Activated CD4-positive, alpha-beta memory T cell treated with anti-CD3 and anti-CD28 coated beads for 36 hours (primary cell): ENCODE measurements at places on chromosomes 1 and 21. TPM values are rescaled to one million over a fixed set of nuclear protein-coding genes. Genes with fewer than 3 reads are reported as not detected.

- H3K27ac ChIP-seq, result no peak overlapping the region
- DNase-seq, result no peak
- peaks cover 10% of the 10 kb centered on the region for H3K36me3 ChIP-seq
- H3K4me3 ChIP-seq, result no peak overlapping the region
- peaks cover 29% of the 10 kb centered on the region for H3K4me1 ChIP-seq
Observed at GRCh38 chr1:10046356-10047085, 13.8 kb downstream of the UBE4B start.

- H3K4me3 ChIP-seq, result no peak overlapping the region
- peaks cover 6% of the 10 kb centered on the region for H3K27me3 ChIP-seq
- DNase-seq, result peak; percentile 76
- H3K36me3 ChIP-seq, result peaks cover 3% of the 10 kb centered on the region
Observed at GRCh38 chr21:38831526-38832467, 26.1 kb downstream of the ETS2 start.

GRCh38 chr1:94876362-94876761 lies 50.5 kb downstream of the CNN3 start:
- peaks cover 2% of the 10 kb centered on the region for H3K27me3 ChIP-seq
- no peaks in the 10 kb centered on the region for H3K4me1 ChIP-seq
- H3K4me3 ChIP-seq, result no peak overlapping the region
- H3K27ac ChIP-seq, result no peak overlapping the region
- DNase-seq, result no peak

- H3K36me3 ChIP-seq, result peaks cover 45% of the 10 kb centered on the region
- no peak overlapping the region for H3K27ac ChIP-seq
- no peaks in the 10 kb centered on the region for H3K27me3 ChIP-seq
- no peak for DNase-seq
Observed at GRCh38 chr1:155678027-155678426, 10.5 kb downstream of the YY1AP1 start.

- H3K27ac ChIP-seq, result no peak overlapping the region
- H3K36me3 ChIP-seq, result no peaks in the 10 kb centered on the region
- peaks cover 7% of the 10 kb centered on the region for H3K4me1 ChIP-seq
- peak; percentile 65 for DNase-seq
- H3K4me3 ChIP-seq, result no peak overlapping the region
Observed at GRCh38 chr1:1441002-1441888, 5.8 kb downstream of the VWA1 start.

DNA sequence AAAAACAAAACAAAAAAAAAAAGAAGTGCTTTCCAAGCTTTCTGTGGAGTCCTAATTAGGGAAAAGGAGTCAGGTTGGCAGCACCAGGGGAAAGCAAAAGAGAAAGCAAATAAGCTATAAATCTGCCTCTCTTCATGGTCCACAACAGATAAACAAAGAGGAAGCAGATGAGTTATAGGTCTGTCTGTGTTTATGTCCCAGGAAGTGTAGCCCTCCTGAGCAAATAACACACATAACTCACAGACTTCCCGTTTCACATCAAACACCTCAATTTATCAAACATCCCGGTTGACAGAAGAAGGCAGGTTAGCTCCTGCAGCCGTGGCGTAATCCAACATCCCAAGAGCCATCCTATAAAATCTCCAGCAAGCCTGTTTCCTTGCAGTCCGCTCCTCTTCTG lies 5.6 kb upstream of the SLC2A5 start:
- DNase-seq, result no peak
- H3K4me3 ChIP-seq, result no peak overlapping the region
- H3K4me1 ChIP-seq, result peaks cover 17% of the 10 kb centered on the region
- no peak overlapping the region for H3K27ac ChIP-seq
- H3K36me3 ChIP-seq, result no peaks in the 10 kb centered on the region

- H3K27me3 ChIP-seq, result no peaks in the 10 kb centered on the region
- DNase-seq, result no peak
- H3K27ac ChIP-seq, result no peak overlapping the region
- H3K4me3 ChIP-seq, result no peak overlapping the region
- H3K4me1 ChIP-seq, result peaks cover 16% of the 10 kb centered on the region
Observed at GRCh38 chr21:46486481-46487126, 27.9 kb downstream of the DIP2A start.

DNA sequence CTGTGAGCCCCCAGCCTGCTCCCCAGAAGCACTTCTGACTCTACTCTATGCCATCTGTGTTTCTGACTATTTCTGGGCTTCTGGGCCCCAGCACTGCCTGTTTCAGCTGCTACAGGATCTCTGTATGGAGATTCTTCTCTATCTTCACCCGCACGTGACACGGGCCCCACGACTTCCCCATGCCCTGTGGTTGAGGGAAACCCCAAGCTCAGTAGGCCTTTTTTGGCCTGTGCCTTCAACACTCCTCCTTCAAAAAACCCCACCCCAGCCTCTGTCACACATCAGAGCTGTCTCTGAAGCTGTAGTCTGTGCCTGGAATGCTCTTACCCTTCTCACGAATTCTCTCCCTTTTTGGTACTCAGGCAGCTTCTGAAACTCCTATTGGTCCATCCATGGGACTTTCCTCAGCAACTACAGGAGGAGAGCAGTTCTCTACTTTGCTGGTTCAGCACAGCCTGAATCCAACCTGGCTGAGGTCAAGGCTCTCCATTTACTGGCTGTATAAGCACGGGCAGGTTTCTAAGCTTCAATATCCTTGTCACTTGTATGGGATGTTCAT lies 2.0 kb upstream of the NID1 start:
- H3K27ac ChIP-seq, result peak overlapping the region; percentile 2
- H3K27me3 ChIP-seq, result peaks cover 24% of the 10 kb centered on the region
- peak; percentile 87 for DNase-seq
- H3K4me3 ChIP-seq, result no peak overlapping the region
- no peaks in the 10 kb centered on the region for H3K36me3 ChIP-seq

GRCh38 chr1:241846375-241846774 lies 1.6 kb upstream of the EXO1 start:
- peaks cover 16% of the 10 kb centered on the region for H3K36me3 ChIP-seq
- H3K4me1 ChIP-seq, result peaks cover 22% of the 10 kb centered on the region
- H3K27ac ChIP-seq, result no peak overlapping the region
- no peak for DNase-seq

DNA sequence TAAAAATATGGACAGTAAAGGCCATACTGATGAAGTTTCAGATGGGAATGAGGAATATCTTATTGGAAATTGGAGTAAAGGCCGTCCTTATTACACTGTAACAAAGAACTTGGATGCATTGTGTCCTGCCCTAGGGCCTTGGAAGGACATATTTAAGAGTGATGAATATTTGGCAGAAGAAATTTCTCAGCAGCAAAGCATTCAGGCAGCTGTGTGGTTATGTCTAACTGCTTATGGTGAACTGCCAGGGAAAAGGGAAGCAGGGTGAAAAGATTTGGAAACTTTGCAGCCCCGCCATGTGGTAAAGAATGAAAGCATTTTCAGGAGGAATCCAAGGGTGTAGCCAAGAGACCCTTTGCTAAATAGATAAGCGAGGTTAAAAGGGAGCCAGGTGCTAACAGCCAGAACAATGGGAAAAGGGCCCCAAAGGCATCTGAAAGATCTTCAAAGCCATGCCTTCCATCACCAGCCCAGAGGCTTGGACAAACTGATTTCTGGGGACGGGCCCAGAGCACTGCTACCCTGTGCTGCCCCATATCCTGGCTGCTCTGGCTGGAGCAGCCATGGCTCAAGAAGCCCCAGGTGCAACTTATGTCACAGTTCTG lies 200.0 kb downstream of the PTPRU start:
- H3K27me3 ChIP-seq, result peaks cover 15% of the 10 kb centered on the region
- DNase-seq, result no peak
- H3K27ac ChIP-seq, result no peak overlapping the region
- no peak overlapping the region for H3K4me3 ChIP-seq
- H3K36me3 ChIP-seq, result no peaks in the 10 kb centered on the region
- H3K4me1 ChIP-seq, result no peaks in the 10 kb centered on the region

DNA sequence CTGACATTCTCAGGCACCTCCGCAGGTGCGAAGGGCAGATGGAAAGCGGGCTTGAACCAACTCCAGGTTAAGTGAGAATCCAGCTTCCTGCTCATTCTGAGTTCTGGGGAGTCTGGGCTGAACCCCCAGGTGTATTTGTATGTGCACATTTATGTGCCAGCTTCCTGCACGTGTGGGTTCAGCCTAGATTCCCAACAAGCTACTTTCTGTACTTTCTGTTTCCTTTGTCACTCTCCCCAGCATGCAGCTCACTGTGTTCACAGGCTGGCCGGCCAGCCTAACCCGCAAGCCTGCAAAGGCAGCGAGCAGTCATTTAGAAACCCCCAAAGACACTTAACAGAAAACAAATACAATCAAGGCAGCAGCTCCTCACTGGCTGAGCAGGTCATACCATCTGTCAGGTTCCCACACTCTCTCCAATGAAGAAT lies 1.3 kb upstream of the IL19 start:
- peaks cover 78% of the 10 kb centered on the region for H3K4me1 ChIP-seq
- peak; percentile 87 for DNase-seq
- no peaks in the 10 kb centered on the region for H3K36me3 ChIP-seq
- H3K27me3 ChIP-seq, result peaks cover 6% of the 10 kb centered on the region
- H3K27ac ChIP-seq, result peak overlapping the region; percentile 71

DNA sequence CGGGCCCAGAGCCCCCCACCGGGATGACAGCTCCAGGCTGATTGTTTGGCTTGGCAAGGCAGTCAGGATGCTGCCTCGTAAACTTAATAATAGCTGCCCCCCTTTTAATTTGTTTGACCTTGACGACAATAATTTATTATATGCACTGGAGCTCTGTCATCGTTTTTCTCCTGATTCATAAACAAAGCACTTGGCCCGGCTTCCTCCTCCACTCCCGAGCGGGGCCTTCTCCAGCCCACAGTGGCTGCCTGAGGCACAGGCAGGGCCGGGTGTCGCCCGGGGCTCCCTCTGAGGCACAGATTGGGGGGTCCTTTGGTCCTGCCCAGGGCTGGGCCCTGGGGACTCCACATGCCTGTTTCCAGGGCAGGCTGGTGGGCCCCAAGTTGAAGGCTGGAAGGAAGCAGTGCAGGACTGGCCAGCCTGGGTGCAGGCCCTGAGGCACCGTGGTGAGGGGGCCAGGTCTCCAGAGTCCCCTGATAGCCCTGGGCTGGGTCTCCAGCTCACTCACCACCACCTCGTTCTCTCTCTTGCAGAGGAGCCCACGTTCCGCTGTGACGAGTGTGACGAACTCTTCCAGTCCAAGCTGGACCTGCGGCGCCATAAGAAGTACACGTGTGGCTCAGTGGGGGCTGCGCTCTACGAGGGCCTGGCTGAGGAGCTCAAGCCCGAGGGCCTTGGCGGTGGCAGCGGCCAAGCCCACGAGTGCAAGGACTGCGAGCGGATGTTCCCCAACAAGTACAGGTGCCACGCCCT lies 52.0 kb upstream of the ARHGEF16 start:
- no peaks in the 10 kb centered on the region for H3K4me1 ChIP-seq
- no peak for DNase-seq
- H3K27ac ChIP-seq, result no peak overlapping the region
- H3K36me3 ChIP-seq, result no peaks in the 10 kb centered on the region

DNA sequence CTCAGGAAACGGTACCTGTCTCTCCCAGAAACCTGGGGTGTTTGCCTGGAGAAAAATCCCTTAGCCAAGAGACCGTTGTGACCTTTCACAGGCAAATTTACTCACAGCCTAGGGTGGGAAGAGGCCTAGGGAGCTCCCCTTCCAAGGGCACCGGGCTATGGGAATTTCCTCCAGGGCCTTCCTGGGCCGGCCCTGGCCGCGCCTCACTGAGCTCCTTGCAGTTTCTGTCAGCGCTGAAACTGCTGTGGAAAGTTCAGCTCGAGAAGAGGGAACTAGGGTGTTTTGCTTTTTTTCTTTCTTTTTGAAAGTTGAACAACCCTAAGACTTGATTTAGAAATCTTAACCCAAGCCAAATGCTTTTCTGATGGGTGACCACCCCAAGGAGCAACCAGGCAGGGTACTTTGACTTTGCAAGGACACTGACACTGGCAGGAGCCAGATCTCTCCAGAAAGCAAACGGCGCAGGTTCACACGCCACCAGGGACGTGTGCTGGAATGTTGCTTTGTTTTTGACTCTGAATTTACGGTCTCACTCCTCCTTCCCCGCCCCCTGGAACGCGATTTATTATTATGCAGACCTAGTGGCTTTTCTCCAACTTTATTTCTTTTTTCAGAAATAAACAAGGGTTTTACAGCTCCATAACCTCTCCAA lies 229.6 kb upstream of the JUN start:
- DNase-seq, result no peak
- no peak overlapping the region for H3K4me3 ChIP-seq
- H3K4me1 ChIP-seq, result peaks cover 16% of the 10 kb centered on the region
- H3K36me3 ChIP-seq, result no peaks in the 10 kb centered on the region
- peaks cover 4% of the 10 kb centered on the region for H3K27me3 ChIP-seq

DNA sequence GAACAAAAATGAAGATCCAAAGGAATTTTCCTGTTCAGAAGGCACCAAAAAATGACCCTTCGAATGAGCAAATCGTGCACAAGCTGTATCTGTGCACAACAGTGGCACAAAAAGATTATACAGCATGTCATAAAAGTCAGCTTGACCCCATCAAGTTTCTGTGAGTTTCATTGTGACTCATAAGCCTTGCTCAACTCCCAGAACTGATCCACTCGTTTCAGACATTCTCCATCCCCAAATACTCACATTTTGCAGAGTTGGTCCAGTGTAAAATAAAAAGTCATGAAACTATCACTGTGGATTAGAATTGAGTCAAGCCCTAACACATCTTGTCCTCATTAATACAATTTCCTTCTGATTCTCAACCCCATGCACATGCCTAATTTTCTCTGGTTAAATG lies 174.7 kb upstream of the PKN2 start:
- H3K27me3 ChIP-seq, result peaks cover 3% of the 10 kb centered on the region
- no peak overlapping the region for H3K27ac ChIP-seq
- no peaks in the 10 kb centered on the region for H3K36me3 ChIP-seq
- no peak for DNase-seq

GRCh38 chr1:58815686-58816071 lies 31.8 kb upstream of the JUN start:
- peak overlapping the region; percentile 81 for H3K4me3 ChIP-seq
- H3K27ac ChIP-seq, result peak overlapping the region; percentile 85
- peaks cover 41% of the 10 kb centered on the region for H3K4me1 ChIP-seq
- H3K27me3 ChIP-seq, result no peaks in the 10 kb centered on the region

DNA sequence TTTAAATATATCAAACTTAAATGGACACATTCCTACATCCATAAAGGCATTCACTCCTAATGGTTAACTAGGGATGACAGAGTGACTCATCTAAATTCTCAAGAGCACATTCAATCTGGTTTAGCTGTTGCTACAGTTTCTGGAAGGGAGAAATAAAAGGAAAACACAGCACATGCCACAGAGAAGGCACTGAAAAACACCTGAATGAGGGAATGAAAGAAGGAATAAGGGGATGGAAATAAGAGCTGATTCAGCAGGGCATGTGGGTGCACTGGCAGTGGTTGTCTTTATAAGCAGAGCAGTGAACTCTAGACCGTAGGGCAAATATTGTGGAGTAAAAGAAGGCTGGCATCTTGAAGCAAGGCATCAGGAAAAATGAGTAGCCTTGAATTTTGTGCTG lies 79.3 kb downstream of the LHX4 start:
- no peaks in the 10 kb centered on the region for H3K4me1 ChIP-seq
- DNase-seq, result no peak

Gene SYNC
- total RNA-seq, result not detected

Gene FCGR2B
- not detected for total RNA-seq

Gene PLEKHA6
- 0.80 TPM for total RNA-seq

Gene TNFAIP8L2
- 24.2 TPM for total RNA-seq

Gene FCER1G
- total RNA-seq, result 0.99 TPM

Gene PRAMEF15
- total RNA-seq, result not detected

Gene GJB4
- total RNA-seq, result not detected

Gene DYRK3
- 11.4 TPM for total RNA-seq

Gene TEDDM1
- not detected for total RNA-seq
